ENCODE measurements at places on chromosomes 16 and 17. TPM values are rescaled to one million over a fixed set of nuclear protein-coding genes. Genes with fewer than 3 reads are reported as not detected.

DNA sequence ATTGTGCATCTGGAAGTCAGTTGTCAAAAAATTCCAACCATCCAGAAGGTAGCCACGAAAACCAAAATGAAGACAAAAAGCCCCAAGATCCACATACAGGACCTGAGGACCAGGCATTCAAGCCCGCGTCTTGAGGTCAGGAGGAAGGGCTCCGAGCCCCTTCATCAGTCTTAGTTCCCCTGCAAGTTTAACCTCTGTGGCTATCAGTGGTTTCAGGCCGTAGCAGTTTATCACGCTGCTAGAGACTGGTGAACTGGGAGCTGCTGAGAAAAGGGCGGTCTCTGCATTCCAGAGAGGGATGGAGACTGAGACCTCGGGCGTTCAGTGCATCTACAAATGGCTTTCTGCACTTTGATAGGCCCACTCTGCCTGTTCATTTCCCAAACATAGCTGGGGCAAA lies 70.6 kb downstream of the IRF8 start:
- no peaks in the 10 kb centered on the region for H3K27me3 ChIP-seq
- H3K4me1 ChIP-seq = no peaks in the 10 kb centered on the region
- no peak overlapping the region for H3K27ac ChIP-seq
- no peak overlapping the region for H3K4me3 ChIP-seq
- DNase-seq = no peak

GRCh38 chr17:46732754-46733398 lies 85.6 kb downstream of the WNT3 start:
- no peaks in the 10 kb centered on the region for H3K36me3 ChIP-seq
- no peak for DNase-seq
- H3K4me1 ChIP-seq = peaks cover 4% of the 10 kb centered on the region
- H3K27me3 ChIP-seq = no peaks in the 10 kb centered on the region
- no peak overlapping the region for H3K4me3 ChIP-seq

Gene SMIM22
- not detected for total RNA-seq

GRCh38 chr17:77572851-77573250 lies 385.7 kb upstream of the TNRC6C start:
- H3K27ac ChIP-seq = no peak overlapping the region
- DNase-seq = no peak
- H3K36me3 ChIP-seq = no peaks in the 10 kb centered on the region

DNA sequence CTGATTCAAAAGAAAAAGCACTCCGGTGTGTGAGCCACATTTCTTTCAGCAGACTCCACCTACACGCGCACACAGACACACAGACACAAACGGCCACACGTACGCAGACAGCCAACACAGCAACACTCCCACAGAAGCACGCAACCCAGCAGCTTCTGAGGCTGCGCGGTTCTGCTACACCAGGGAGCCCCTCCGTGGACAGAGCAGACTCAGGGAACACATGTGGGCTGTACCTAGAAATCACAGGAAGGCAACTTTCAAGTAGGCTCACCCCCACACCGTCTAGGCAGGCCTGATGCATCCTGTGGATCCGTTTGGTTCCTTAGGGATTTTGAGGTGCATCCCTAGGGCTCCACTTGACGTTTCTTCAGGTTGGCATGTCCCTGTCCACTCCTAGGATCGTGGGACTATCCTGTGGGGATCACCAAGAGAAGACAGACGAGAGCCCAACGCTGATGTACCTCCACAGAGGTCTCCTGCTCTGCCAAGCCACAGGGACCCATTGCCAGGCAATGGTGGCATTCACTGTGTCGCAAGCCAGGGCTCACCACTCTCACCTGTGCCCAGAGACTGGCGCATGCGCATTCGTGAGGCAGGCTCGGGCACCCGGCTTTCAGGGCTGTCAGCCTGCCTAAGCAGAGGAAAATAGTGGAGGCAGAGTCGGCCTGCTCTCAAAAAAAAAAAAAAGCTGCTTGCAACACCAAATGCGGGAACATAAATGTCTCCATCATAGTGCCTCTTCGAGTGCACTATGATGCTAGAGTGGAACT lies 2333.3 kb downstream of the TP53TG3F start:
- H3K36me3 ChIP-seq = no peaks in the 10 kb centered on the region
- H3K27me3 ChIP-seq = no peaks in the 10 kb centered on the region
- no peak for DNase-seq
- no peak overlapping the region for H3K27ac ChIP-seq

- H3K27me3 ChIP-seq = no peaks in the 10 kb centered on the region
- no peak overlapping the region for H3K4me3 ChIP-seq
- no peak for DNase-seq
- H3K27ac ChIP-seq = no peak overlapping the region
- H3K4me1 ChIP-seq = no peaks in the 10 kb centered on the region
These were observed 37.5 kb downstream of the SDR42E1 start for GRCh38 chr16:81973737-81974136.

DNA sequence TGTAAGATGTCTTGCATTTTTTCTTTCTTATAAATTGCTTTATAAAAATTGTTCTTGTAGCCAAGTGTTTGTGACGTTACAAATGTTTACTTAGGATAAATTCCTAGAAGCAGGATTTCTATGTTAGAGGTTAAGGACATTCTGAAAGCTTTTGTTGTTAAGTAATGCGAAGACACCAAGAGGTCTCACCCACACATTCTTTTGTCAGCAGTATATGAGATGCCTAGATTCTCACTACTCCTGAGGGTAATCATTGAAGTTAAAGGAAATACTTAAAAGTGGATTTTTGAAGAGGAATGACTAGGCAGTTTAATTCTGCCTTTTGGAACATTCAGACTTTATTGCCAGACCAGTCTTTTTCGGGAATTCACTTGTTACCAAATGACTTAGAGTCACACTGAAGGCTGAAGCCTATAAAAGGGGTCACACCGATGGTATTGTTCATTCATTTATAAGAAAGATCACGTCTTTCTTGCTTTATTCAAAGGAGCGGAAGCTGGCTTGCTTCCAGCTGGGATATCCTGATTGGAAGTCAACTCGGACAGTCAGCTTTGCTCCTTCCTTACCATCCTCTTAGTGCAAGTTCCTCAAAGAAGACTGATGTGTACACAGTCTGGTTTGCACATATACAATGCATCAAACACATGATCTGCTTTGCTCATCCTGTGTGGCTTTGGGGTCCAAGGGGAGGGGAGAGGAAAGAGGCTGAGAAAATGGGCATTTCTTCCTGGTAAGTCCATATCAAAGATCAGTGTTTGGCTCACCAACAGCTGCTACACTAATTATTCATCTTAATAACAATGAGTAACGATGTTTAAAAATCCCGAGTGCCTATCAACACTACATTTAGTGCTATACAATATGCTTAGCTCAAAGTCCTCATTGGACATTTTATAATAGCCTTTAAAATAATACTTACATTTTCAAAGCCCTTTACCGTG lies 160.0 kb downstream of the MAP2K6 start:
- peaks cover 18% of the 10 kb centered on the region for H3K4me1 ChIP-seq
- H3K27ac ChIP-seq = no peak overlapping the region
- no peaks in the 10 kb centered on the region for H3K36me3 ChIP-seq
- peak; percentile 61 for DNase-seq
- H3K4me3 ChIP-seq = no peak overlapping the region
- H3K27me3 ChIP-seq = peaks cover 9% of the 10 kb centered on the region

- no peak for DNase-seq
- no peaks in the 10 kb centered on the region for H3K27me3 ChIP-seq
- no peak overlapping the region for H3K4me3 ChIP-seq
These were observed 24.1 kb upstream of the CIITA start for GRCh38 chr16:10852948-10853347.

- H3K27me3 ChIP-seq = no peaks in the 10 kb centered on the region
- no peak for DNase-seq
- peaks cover 3% of the 10 kb centered on the region for H3K4me1 ChIP-seq
- H3K36me3 ChIP-seq = no peaks in the 10 kb centered on the region
- H3K27ac ChIP-seq = no peak overlapping the region
- H3K4me3 ChIP-seq = no peak overlapping the region
These were observed 15.9 kb downstream of the TANC2 start for GRCh38 chr17:62981933-62982332.

GRCh38 chr17:78263063-78263735 lies 31.8 kb downstream of the TMEM235 start:
- no peak overlapping the region for H3K4me3 ChIP-seq
- peak; percentile 40 for DNase-seq
- H3K27ac ChIP-seq = no peak overlapping the region
- H3K4me1 ChIP-seq = peaks cover 10% of the 10 kb centered on the region

DNA sequence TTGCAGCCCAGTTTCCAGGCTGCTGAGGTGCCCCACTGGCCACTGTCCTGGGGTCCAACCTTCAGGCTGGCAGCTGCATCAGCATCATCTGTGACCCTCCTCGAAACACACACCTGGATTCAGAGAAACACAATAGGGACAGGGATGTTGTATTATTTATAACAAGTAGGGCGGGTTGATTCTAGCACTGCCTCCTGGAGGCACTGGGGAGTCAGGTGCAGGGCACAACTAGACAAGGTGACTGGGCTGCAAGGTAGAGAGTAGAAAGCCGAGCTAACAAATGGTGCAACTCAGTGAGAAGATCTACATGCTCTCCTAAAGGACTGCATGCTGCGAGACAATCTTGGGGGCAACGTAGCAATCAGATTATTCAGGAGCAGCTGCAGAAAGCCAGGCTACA lies 317.3 kb downstream of the SLC39A11 start:
- DNase-seq = no peak
- no peaks in the 10 kb centered on the region for H3K4me1 ChIP-seq
- H3K4me3 ChIP-seq = no peak overlapping the region
- no peaks in the 10 kb centered on the region for H3K36me3 ChIP-seq
- no peaks in the 10 kb centered on the region for H3K27me3 ChIP-seq

- H3K27ac ChIP-seq = no peak overlapping the region
- H3K4me3 ChIP-seq = no peak overlapping the region
- no peak for DNase-seq
- H3K27me3 ChIP-seq = no peaks in the 10 kb centered on the region
These were observed 356.4 kb upstream of the GOT2 start for GRCh38 chr16:59090541-59090940.

DNA sequence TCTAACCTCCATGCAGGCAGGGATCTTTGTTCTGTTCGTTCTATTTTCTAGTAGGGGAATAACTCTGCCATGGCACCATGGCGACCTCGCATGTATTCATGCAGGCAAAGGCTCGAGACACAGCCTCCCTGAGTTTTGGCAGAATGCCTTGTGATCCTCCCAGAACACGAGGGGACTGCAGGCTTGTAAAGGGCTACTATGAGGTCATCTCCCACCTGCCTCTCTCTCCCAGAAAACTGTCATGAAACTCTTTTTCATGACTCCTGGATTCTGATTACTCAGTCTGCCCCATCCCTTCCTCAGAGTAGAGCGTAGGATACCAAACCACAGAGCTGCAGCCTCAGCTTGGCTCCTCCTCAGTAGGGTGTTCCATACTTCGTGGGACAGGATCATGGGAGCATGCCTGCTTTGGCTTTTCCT lies 64.3 kb downstream of the IGF2BP1 start:
- no peaks in the 10 kb centered on the region for H3K27me3 ChIP-seq
- no peaks in the 10 kb centered on the region for H3K36me3 ChIP-seq
- no peak overlapping the region for H3K4me3 ChIP-seq
- DNase-seq = no peak
- no peak overlapping the region for H3K27ac ChIP-seq
- no peaks in the 10 kb centered on the region for H3K4me1 ChIP-seq

DNA sequence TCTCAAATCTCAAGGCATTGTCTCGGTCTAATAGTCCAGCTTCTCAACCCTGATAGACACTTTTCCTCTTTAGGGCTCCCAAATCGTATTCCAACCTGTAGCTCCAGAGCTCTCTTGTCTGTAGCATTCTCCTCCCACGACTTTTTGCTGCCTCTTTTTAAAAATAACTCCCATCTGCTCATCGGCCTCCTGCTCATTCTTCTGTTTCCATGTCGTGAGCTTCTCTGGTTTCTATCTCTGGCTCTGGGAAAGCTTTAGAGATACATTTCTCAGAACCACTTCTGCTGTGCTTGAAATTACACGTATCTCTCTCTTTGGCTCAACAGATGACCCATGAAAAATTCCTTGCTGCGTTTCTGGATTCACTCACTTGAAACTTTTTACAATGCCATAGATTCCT lies 609.6 kb upstream of the C16orf82 start:
- DNase-seq = no peak
- no peaks in the 10 kb centered on the region for H3K36me3 ChIP-seq
- no peaks in the 10 kb centered on the region for H3K4me1 ChIP-seq
- H3K4me3 ChIP-seq = no peak overlapping the region
- no peak overlapping the region for H3K27ac ChIP-seq
- no peaks in the 10 kb centered on the region for H3K27me3 ChIP-seq

Gene YPEL2
- total RNA-seq = 66.8 TPM

- DNase-seq = no peak
- no peaks in the 10 kb centered on the region for H3K36me3 ChIP-seq
- H3K4me1 ChIP-seq = no peaks in the 10 kb centered on the region
- no peak overlapping the region for H3K27ac ChIP-seq
These were observed 146.4 kb upstream of the COX10 start for GRCh38 chr17:13922885-13923284.

GRCh38 chr17:60671482-60671881 lies 6.2 kb upstream of the BCAS3 start:
- H3K36me3 ChIP-seq = no peaks in the 10 kb centered on the region
- no peak overlapping the region for H3K27ac ChIP-seq
- no peaks in the 10 kb centered on the region for H3K27me3 ChIP-seq
- no peak for DNase-seq
- H3K4me1 ChIP-seq = no peaks in the 10 kb centered on the region

GRCh38 chr17:62045517-62045916 lies 19.6 kb downstream of the MED13 start:
- H3K4me1 ChIP-seq = no peaks in the 10 kb centered on the region
- no peaks in the 10 kb centered on the region for H3K27me3 ChIP-seq
- H3K27ac ChIP-seq = no peak overlapping the region
- no peak for DNase-seq
- H3K4me3 ChIP-seq = no peak overlapping the region

- no peaks in the 10 kb centered on the region for H3K27me3 ChIP-seq
- no peak overlapping the region for H3K27ac ChIP-seq
- no peak for DNase-seq
- H3K4me1 ChIP-seq = peaks cover 3% of the 10 kb centered on the region
- H3K4me3 ChIP-seq = no peak overlapping the region
These were observed 19.9 kb downstream of the CFAP20 start for GRCh38 chr16:58109330-58109729.

GRCh38 chr17:80667462-80668277 lies 123.0 kb downstream of the RPTOR start:
- no peaks in the 10 kb centered on the region for H3K36me3 ChIP-seq
- no peaks in the 10 kb centered on the region for H3K27me3 ChIP-seq
- DNase-seq = no peak
- peaks cover 13% of the 10 kb centered on the region for H3K4me1 ChIP-seq
- H3K27ac ChIP-seq = no peak overlapping the region

GRCh38 chr16:10120953-10121352 lies 61.3 kb downstream of the GRIN2A start:
- no peak overlapping the region for H3K27ac ChIP-seq
- no peaks in the 10 kb centered on the region for H3K27me3 ChIP-seq
- DNase-seq = no peak
- H3K4me3 ChIP-seq = no peak overlapping the region

Gene DPEP1
- total RNA-seq = 0.60 TPM

DNA sequence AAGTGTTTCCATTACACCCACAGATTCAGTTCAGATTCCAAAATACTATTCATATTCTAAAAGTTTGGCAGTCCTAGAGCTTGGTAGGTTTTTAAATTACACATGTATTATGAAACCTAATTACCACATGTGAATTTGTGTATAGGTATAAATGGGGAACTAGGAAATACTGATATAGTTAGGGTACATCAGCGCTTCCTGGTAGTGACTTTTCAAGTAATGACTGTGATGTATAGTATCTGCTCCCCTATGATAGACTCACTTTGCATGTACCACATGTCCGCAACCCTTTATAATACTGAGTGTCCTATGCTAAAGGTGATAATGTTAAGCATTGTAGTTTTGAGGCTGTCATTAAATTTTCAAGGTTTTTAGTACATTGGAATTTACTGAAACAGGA lies 22.9 kb downstream of the CDK12 start:
- no peaks in the 10 kb centered on the region for H3K27me3 ChIP-seq
- no peak overlapping the region for H3K4me3 ChIP-seq
- no peak overlapping the region for H3K27ac ChIP-seq
- DNase-seq = no peak

All from endothelial cell of umbilical vein (primary cell).